ENCODE measurements at places on chromosomes 11 and 22.

GRCh38 chr22:38497869-38498268 lies 8.2 kb downstream of the DDX17 start:
- DNase-seq, result no peak

GRCh38 chr11:15883455-15883920 lies 472.9 kb downstream of the SOX6 start:
- peak; percentile 30 for DNase-seq

- DNase-seq, result no peak
Observed at GRCh38 chr11:18578975-18579598, 9.4 kb downstream of the UEVLD start.

- no peak for DNase-seq
Observed at GRCh38 chr11:62352355-62353336, 15.4 kb downstream of the ASRGL1 start.

DNA sequence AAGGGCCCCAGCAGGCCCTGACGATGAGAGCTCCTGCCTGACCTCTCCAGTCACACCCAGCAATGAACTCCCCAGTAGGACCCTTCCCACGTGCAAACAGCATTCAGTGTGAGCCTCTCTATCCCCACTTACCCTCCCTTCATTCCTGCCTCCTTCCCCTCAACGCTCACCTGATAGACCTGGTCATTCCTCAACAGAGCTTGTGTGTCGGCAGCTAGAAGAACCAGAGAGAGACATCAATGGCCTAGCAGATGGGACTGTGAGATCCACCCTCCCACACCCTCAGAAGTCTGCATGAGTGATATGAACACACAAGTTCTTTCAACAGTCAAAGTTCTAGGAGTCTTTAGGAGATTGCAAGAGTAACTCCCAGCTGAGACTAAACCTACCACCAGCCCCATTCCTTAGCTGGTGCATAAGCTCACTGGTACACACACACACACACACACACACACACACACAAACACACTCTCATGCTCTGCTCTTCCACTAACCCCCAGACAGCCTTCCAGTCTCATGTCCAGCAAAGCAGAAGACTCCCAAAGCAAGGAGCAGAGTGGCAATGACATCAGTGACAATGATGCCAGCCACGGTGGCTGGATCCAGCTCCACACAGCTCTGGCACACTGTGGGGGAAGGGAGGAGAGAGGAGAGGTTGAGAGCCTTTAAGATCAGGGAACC lies 3.1 kb downstream of the CD3D start:
- DNase-seq, result no peak

DNA sequence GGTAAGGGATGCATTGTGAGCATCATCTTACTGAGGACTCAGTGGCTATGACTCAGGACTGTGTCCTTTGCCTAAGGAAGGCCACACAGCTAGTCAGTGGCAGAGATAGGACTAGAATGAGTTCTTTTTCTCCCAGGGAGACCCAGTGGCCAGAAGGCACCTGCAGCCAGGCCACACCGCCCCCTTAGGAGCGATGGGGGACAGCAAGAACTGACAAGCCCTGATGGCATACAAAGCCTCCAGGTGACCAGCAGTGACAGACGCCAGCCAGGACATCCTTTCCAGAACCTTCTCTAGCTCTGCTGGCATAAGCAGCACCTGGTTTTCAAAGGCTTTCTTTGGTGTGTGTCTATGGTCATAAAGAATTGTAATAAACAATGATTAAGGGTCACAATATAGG lies 240.1 kb downstream of the ST3GAL4 start:
- DNase-seq, result no peak

- no peak for DNase-seq
Observed at GRCh38 chr11:57425565-57426438, 1.1 kb downstream of the SLC43A3 start.

GRCh38 chr11:69436041-69436982 lies 45.2 kb upstream of the LINC01488 start:
- no peak for DNase-seq

GRCh38 chr22:50173311-50173982 lies 2.9 kb downstream of the PANX2 start:
- DNase-seq, result no peak

DNA sequence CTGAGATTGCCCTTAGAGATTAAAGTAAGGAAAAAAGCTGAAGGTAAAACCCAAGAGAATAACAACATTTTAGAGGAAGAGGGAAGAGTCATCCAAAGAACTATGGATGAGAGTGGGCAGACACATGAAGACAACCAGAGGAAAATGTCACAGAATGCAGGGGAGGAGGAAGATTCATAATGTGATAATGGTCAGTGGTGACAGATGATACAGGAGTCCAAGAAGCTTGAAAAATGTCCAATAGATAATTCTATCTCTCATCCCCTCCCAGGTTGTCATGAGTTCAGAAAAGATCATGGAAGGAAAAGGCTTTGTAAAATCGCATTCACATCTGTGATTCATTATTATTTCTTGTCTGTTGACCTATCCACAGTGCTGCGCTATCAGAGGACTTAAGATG lies 282.3 kb upstream of the CCDC90B start:
- no peak for DNase-seq

DNA sequence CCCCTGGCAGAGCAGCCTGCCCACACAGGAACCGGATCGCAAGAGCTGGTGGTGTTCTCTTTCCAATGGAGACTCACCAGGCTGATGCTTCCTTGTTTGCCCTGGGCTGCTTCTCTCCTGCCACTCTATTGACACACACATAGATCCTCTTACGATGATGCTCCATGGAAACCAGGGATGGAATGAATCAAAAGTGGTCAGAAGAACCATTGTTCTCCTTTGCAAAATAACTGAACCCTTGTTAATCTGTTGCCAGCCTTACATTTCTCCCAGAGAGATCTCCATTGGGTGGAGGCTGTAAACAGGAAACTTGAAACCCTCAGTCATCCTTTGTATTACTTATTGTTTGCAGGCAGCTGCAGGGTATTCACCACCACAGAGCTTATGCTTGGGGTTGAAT lies 24.6 kb upstream of the LDLRAD3 start:
- DNase-seq, result no peak

GRCh38 chr11:120182790-120183491 lies 27.9 kb upstream of the OAF start:
- DNase-seq, result no peak

GRCh38 chr11:11480971-11481370 lies 127.9 kb upstream of the CSNK2A3 start:
- no peak for DNase-seq

DNA sequence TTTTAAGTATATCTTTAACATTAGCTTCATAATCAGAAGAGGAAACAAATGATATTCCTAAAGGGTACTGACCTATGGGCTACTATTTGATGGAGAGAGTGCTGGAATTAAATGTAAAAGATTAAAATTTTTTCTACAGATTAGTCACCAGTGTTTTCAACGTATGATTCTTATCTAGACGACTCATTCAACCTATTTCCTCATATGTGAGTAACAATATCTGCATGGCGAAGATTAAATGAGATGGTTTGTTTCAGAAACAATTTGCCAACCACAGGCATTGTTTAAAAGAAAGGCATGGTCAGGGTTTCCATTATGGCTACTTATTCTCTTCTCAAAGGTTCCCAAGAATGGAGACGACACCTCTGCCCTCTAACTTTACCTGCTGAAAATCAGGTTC lies 20.4 kb downstream of the OR56B4 start:
- no peak for DNase-seq

GRCh38 chr11:67492801-67493547 lies 10.1 kb downstream of the AIP start:
- DNase-seq, result no peak

GRCh38 chr11:37946155-37946766 lies 1348.2 kb upstream of the RAG2 start:
- peak; percentile 2 for DNase-seq

- no peak for DNase-seq
Observed at GRCh38 chr11:64762277-64762673, 2.5 kb upstream of the PYGM start.

DNA sequence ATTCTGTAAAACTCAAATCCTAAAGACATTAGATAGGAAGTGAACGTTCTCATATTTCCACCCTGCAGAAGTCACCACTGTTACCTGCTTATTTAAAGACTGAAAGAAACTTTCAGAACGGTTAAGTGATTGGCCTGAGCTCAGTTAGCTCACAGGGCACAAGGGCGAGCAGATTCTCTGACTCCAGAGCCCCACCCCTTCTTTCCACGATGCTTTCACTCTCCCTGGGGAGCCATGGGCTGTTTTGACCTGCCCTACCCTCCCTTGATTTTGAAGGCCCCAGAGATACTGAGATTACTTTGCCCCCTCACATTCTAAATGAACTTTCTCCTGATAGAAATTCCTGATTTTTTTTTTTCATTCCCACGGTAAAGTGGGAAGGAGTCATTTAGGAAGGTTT lies 33.9 kb downstream of the ARHGAP1 start:
- no peak for DNase-seq

DNA sequence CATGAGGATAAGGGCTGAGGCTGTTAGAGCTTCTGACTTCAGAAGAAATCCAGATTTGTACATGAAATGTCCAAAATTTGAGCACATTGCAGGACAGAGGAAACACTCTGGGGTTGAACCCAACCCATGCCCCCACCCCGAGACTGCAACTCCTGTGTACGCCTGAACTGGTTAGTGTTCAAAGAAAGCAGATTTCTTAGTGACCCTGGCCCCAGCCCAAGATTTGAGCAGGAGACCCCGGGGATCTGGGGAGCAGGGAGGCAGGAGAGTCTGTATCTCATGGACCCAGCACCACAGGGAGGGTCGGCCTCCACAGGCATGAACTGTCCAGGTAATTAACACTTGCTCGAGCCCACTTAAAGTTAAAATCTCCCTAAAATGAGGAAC lies 69.3 kb upstream of the WNT7B start:
- DNase-seq, result no peak

DNA sequence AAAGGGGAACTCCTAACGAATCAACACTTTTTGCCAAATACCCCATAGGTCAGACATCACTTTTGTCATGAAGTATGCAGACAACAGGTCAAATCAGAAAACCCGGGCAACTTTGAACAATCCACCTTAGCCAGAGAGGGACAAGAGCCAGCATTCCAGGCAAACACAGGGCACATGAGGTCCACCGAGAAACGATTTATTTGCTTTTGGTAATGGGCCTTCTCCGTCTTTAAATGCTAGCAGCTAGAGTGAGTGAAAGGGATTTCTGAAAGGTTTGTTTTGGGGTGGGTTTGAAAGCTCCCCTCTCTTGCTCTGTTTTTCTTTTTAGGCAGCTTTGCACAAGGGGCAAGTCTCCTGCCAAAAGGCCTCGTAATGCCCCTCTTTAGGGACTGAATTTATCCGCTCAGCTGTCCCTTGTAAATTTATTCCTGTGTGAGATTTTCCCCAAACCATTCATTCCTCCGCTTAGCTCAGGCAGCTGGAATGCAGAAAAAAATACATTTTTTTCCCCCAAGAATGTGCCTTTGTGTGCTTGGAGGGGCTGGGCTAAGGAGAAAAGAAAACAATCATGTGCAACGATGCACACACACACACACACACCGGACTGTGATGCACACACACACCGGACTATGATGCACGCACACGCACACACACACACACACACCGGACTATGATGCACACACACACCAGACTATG lies 196.9 kb downstream of the SNX19 start:
- DNase-seq, result no peak
